CD4-positive, alpha-beta T cell treated with Interleukin-21 for 1 hour (primary cell): ENCODE measurements at places on chromosomes 13 and 19.
A peak's percentile ranks its signal among the peaks of the same experiment; 100 is the strongest.

- no peak for DNase-seq
These were observed 32.7 kb downstream of the FBN3 start for GRCh38 chr19:8116437-8117293.

GRCh38 chr13:73607489-73608156, 526.6 kb downstream of the KLF12 start:
- DNase-seq, result no peak

DNA sequence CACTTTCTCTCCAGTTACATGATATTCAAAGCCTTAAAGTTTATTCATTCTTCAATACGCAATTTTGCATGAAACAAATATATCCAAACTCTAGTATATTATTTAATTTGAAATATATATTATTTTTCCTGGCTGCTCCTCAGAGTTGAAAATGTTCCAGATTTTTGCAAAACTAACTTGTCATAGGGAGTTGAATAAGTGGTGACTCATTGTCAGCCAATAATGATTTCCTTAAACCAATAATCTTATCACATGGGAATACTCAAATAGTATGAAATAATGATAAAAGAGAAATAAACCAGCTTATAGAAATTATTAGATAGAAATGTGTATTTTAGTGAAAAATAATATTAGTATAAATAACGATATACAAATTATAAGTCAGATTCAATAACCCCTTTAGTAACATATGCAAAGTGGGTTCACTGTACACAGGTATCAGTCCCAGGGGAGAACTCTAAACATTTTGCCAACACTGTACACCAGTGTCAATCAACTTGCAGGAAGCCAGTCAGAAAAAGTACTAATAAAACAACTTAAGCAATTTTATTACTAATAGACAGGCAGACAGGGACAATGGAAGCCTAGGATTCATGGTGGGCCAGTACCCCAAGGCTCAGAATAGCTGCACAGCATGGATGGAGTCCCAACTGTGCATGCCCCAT, 222.6 kb upstream of the KLHL1 start:
- no peak for DNase-seq

- peak; percentile 80 for DNase-seq
These were observed at the start of gene DNAJC15 for GRCh38 chr13:43023289-43023963. Gene DNAJC15, plus strand, starts transcription at chr13:43023586. Its CDS starts 41 bp downstream, at chr13:43023627.

DNA sequence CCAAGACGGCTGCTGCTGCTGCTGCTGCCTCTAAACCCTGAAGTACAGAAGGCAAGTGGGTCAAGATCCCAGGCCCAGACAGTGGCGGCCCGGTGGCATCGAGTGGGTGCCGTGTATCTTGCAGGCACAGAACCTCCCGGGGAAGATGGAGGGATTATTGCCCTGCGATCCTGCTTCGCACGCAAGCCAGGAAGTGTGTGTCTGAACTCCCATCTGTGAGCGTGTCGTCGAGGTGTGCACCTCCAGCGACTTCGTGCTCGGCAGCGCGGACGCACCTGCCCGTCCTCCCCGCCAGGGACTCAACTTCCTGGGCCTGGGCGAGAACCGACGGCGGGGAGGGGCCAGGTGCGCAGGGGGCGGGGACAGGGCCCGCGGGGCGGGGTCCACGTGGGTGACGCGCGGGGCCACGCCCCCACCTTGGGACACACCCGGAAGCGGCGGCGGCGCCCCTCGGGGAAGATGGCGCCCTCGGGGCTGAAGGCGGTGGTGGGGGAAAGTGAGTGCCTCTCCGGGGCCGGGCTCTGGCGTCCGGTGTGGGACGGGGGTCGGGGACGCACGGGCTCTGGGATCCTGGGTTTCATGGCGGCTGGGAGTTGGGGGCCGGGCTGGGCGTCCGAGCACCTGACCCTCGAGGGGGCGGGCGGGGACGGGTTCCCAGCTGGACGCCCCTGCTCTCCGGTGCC, at the start of gene STXBP2:
Gene STXBP2 (plus strand): TSS at position 420 of the 683 bp plus-strand sequence. CDS start 40 bp downstream, at position 460.
- peak; percentile 95 for DNase-seq

GRCh38 chr13:91878491-91878890, 480.1 kb downstream of the GPC5 start:
- DNase-seq, result no peak

- no peak for DNase-seq
These were observed 913.1 kb downstream of the OLFM4 start for GRCh38 chr13:53941588-53942190.

- no peak for DNase-seq
These were observed 9.2 kb downstream of the GJA3 start for GRCh38 chr13:20151612-20152011.

GRCh38 chr19:8161135-8161646, 11.8 kb upstream of the FBN3 start:
- no peak for DNase-seq

GRCh38 chr19:30880151-30880550, 469.1 kb downstream of the TSHZ3 start:
- no peak for DNase-seq
